ENCODE measurements at places on chromosomes 3 and 15. TPM values are rescaled to one million over a fixed set of nuclear protein-coding genes. Genes with fewer than 3 reads are reported as not detected.

The SAXO2 gene
- total RNA-seq, result 17.6 TPM

DNA sequence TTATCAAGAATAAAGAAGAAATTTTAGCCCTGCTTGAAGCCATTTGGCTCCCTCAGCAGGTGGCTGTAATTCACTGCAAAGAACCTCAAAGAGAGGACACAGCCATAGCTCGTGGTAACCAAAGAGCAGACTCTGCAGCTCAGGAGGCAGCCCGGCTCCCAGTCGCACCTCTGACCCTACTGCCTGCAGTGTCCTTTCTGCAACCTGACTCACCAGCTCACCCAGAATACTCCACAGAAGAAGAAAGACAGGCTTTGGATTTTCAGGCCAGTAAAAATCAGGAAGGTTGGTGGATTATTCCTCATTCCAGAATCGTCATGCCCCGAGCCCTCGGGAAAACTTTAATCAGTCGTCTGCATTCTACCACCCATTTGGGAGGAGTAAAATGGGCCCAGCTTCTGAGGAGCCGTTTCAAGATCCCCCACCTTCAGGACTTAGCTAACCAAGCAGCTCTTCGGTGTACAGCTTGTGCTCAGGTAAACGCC lies 38.6 kb downstream of the ZBTB11 start:
- peak; percentile 83 for DNase-seq

The ROPN1 gene
- total RNA-seq, result not detected

DNA sequence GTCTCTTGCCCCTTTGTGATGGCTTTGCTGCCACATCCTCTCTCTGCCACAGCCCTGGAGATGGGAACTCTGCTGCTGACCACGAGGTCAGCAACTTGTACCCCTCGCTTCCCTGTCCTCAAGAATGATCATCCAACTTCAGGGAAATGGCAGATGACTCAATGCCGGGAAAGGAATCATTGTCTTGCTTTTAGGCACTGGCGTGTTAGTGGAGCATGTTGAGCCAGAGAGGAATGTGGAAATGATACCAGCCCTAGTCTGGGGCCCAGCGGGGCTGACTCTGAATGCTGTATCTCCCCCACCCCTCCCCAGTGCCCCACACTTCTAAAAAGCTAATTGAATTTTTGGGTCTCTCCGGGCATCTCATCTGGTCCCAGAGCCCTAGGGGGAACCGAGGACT lies 184.9 kb upstream of the BHLHE40 start:
- DNase-seq, result no peak

The CPN2 gene
- 0.22 TPM for total RNA-seq

GRCh38 chr15:92112180-92112579 lies 258.7 kb downstream of the SLCO3A1 start:
- no peak for DNase-seq

- no peak for DNase-seq
These were observed 55.8 kb downstream of the SLC41A3 start for GRCh38 chr3:126028096-126028495.

GRCh38 chr3:195580744-195581443 lies 2.8 kb downstream of the APOD start:
- no peak for DNase-seq

DNA sequence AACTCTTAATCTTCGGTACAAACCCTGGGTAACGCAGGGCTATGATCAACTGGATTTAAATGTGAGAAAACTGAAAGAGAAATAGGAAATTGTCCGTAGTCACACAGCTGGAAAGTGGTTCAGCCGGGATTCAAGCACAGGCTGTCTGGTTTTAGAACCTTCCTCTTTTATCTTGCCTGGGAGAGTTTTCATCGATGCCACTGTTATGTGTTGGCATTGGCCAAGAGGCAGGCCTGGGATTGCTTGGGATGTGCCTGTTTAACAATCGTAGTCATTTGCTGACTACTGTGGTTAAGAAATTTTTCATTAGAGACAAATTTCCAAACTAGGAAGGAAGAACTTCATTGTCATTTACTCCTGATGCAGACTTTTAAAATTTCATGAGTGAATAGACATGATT lies 4.3 kb downstream of the MCTP2 start:
- DNase-seq, result no peak

The SUCNR1 gene
- total RNA-seq, result not detected

DNA sequence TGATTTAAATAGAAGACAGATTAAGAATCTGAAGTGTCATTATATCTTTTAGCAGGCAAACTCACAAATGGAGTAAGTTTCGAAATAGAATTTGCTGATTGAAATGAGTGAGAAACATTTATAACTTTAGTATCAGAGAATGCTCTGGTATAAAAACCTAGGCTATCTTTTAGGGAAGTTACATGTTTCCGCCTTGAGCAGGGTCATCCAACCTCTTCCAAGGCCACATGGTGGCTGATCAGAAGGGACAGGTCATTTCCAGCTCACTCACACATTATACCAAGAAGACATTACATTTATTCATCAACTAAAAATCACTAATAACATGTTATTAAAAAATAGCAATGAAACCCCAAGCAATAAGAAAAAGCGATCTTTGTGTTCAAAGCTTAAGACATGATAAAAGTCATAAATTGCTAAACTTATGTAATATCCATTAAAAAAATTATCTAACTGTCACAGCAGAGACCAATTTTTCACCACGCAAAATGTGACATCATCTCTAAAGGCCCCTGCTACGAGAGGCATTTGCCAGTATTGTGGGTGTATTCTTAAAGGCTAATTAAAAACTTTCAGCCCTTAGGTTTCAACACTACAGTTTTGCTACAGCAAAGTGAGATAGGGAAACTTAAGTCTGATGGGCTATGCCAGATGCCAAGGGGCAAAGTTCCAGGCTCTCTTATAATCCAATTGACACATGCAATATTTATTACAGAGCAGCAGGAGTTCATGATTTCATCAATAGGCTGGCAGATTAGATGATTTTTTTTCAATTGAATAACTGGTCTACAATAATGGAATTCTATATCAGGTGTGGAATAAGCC lies 240.4 kb upstream of the TBL1XR1 start:
- no peak for DNase-seq
